ENCODE measurements at places on chromosomes 11 and 22.

GRCh38 chr11:119759324-119759723 is 30.3 kb upstream of the NECTIN1 start:
- DNase-seq, result no peak

GRCh38 chr22:39600491-39601179 is 30.1 kb downstream of the CACNA1I start:
- no peak for DNase-seq

DNA sequence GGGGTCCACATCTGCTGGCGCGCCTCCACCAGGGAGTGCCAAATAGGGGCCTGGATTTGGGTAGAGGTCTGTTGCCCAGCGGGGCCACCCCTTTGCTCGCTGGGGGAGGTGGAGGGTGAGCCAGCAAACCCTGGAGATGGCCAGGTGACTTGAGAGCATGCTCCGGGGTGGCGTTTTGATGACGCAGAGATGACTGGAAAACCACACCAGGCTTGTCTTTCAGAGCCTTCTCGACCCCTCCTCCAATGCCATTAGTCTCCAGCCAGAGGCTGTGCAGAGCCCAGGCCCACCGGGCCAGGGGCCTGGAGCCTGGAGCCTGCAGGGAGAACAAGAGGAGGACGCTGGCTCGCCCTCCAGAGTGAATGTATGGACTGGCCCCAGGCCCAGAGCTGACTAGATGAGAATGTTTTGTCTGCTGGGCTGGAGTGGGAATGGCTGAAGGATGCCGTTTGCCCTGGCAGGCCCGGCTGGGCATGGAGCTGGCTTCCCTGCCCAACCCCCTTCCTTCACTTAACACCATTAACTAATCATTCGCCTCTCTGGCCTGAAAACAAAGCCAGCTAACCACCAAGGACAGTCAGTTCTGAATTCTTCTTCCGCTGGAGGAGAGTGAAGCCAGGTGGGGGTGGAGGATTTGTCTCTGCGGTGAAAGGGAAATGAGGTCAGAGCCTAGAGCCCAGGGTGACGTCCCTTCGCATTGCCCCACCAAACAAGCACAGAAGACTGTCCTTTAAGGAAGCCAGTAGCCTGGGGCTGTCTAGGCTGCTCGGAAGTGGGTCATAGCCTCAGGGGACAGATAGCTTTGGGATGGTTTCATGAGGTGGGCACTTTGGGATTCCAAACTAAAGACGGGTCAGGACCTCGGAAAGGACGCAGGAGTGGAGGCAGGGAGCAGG is 1.6 kb upstream of the MCAM start:
- DNase-seq, result no peak

- DNase-seq, result no peak
These were observed 112.3 kb downstream of the IGLL1 start for GRCh38 chr22:23467721-23468294.

DNA sequence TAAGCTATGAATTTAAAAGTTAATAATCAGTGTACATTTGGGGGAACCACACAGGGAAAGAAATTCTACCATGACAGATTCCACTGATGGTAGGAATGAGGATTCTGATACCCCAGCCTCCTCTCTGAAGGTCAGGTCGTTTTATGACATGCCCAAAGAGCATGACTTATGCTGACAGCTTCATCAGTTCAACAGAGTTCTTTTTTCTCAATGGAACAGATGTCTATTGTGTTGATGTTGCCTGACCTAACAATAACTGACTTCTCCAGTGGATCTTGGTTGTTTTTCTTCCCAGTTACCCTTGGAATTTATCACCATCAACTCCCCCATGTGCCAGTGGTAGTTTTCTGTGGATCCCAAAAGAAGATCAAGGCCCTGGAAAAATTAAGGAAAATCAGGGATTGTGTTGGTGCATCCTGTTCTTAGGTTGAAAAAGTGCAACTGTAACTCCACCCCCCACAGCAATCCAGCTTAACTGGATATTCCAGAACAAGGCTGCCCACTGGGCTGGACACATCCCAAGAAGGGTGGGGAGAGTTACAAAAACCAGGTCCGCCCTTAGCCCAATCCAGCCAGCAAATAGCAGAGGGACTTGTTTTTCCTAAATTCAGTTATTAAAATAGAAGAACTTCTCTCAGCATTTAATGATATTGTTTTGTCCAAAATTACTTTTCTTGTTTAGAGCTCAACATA is 31.5 kb upstream of the CAT start:
- DNase-seq, result no peak

- DNase-seq, result no peak
These were observed 7.0 kb downstream of the PRDX5 start for GRCh38 chr11:64324692-64325469.

GRCh38 chr11:121268581-121268980 is 24.0 kb upstream of the SC5D start:
- DNase-seq, result no peak

GRCh38 chr11:10460611-10461275 is 5.7 kb downstream of the AMPD3 start:
- DNase-seq, result no peak

DNA sequence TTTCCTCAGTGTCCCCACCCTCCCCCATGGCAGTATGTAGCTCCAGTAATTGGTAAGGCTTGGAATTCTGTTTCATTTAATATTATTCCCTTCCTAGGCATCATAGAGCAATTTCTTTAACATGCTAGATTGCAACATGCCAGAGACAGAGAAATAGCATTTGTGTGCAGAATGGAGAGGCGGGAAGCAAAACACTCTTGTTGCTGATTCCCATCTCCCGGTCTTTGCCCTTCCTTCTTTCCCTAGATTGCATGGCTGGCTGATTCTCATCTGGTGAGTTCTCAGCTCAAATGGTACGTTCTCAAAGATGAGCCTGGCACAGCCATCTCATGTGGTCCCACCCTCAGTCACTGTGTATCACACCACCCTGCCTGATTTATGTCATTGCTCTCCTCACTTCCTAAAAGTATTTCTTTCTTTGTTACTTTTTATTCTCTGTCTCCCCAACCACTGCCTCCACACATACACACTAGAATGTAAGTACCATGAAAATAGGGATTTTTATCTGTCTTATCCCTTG is 66.9 kb downstream of the ARFGAP2 start:
- no peak for DNase-seq

DNA sequence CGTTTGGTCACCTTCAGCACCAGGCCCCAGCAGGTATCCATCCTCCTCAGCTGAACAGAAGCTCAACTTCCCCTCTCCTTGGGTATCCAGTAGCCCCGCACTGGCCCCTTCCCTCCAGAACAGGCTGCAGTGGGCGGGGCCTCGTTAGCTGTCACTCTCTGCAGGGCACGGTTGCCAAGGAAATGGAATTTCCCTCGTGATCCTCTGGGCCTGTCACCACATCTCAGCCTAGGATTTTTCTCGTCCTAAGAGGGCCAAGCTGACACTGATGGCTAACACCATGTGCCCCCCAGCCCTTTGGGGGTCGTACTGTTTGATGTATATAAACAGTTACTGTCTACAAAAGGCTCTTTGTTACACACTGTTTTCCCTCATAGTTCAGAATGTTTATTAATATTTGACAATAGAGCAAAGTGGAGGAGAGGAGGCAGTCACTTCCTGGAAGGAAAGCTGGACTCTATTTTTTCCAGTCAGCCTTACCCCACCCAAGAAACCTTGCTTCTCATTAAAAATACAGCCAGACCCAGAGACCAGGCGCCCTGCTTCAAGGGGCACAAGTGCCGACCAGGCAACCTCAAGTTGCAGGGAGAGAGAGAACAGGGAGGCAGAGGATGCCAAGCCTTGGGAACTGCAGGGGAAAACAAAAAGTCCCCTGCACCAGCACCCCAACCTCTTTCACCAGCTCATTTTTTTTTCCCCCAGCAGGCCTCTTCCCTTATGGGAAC is 44.5 kb downstream of the FEZ1 start:
- DNase-seq, result peak; percentile 59

DNA sequence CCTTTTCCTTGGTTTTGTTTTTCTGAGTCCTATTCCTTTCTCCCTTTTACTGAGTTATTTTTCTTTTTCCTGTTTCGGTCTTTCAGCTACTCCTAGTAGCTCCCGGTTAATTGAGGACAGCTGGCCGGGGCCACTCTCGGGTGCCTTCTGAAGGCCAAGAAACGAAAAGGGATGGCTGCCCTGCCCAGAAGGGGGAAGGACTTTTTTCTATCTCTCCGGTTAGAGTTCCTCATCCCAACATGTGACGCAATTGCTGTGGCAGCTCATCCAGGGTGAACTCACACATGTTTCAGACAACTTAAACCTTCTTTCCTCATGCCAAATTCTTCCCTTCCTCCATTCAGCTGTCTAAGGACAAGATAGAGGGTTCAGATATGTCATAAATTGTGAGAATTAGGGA is 83.6 kb downstream of the PIWIL4 start:
- peak; percentile 70 for DNase-seq

DNA sequence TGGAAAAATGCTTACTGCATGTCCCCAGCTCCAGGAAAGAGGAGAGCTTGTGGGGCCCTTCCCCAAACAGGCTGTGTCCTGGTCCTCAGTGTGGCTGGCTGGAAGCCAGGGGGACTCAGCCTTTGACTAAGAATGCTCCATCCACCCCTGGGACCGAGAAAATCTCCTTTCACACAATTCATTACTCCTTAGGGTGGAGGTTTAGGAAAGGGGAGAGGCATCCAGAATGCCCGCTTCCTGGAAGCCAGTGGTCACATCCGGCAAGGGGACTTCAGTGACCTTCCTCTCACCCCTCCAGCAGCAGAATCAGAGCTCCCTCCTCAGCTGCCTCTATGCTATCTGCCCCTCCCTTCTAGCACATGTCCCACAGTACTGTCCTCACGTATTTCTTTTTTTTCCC is 21.9 kb downstream of the ATG16L2 start:
- peak; percentile 80 for DNase-seq

DNA sequence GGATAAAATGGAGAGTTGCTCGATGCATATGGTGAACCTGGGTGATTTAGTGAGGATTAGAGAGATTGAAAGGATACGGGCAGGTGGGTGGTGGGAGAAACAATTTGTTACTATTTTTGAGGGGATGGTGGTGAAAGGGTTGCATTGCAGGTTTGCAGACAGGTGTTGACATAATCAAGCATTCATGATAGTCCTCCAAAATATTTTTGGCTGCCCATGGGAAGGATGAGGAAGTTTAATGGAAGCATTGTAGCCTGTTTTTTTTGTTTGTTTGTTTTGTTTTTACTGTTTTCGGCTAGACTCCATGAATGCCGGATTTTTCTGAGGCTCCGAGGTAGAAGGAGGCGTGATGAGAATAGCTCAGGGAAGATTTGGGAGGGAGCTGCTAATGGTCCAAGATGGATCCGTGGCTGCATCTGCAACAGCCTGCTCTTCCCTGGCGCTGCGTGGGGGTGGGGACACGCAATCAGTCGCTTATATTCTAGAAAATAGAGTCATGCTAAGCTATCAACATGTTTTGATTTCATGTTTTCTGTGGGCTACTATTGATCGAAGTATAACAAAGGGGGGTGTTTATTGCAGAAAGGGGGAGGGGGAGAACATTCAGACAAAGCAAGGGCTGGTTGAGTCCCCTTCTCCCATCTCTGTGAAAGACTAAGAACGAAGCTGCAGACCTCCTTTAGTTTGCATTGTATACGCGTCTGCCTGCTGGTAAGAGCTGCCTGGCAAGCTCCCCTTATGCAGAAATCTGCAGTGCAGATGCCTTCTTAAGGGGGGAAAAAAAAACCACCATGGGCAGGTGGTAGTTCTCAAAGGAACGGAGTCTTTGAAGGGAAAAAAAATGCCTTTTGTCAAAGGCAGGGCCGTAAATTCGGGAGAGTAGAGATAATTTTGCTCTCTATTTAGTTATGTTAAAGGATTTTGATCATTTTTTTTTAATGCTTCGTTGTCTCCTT is 1.0 kb downstream of the RTN3 start:
- DNase-seq, result no peak

GRCh38 chr11:10641177-10641911 is 52.2 kb downstream of the IRAG1 start:
- DNase-seq, result no peak

- DNase-seq, result no peak
These were observed 32.7 kb downstream of the ARAP1 start for GRCh38 chr11:72719551-72719950.

DNA sequence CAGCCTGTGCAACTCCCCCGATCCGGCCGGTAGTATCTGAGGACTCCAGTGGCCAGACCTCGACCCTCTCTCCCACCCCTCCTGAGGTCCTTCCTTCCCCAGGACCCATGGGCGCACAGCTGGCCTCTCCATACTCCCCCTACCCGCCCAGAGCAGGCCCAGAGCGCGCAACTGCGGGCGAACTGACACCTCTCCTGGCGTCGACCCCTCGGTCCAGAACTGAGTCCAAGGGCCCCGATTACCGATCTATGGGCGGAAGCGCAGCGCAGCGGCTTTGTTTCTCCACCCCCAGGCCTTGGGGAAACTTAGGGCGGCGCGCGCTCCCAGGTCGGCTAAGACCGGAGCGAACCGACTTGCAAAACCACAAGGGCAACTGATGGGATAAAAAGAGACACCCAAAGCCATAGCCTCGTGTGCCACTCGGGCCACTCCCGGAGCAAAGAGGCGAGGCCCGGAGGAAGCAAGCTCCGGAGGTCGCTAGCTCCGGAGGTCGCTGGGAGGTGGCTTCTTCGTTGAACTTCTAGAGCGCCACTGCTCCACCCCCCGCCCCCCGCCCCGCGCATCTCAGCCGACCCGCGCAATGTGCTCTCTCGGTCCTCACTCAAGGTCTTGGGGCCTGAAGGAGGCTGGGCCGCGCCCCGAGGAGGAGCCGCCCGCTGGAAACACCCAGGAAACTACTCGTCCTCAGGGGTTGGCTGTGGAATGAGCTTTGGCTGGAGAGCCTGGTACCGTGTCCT is 9.8 kb upstream of the ALX4 start:
- no peak for DNase-seq

- DNase-seq, result no peak
These were observed 18.1 kb downstream of the TMPRSS13 start for GRCh38 chr11:117910941-117911655.
